Upper lobe of right lung (tissue), 1 donor: ENCODE measurements at places on chromosomes 13 and 19. TPM values are rescaled to one million over a fixed set of nuclear protein-coding genes. Genes with fewer than 3 reads are reported as not detected.

DNA sequence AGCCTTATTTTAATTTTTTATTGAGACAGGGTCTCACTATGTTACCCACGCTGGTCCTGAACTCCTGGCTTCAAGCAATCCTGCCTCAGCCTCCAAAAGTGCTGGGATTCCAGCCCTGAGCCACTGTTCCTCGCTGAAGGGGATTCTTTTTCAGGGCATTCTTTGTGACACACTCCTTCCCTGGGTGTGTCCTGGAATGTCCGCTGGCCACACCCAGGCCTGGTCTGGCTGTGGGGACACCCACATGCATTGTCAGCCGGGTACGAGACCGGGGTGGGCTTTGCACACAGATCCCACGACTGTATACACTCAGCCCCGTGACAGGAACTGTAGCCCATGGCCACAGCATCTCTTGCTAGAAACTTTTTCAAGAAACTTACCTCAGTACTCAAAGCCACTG, 34.4 kb upstream of the GATAD2A start:
- DNase-seq = no peak

DNA sequence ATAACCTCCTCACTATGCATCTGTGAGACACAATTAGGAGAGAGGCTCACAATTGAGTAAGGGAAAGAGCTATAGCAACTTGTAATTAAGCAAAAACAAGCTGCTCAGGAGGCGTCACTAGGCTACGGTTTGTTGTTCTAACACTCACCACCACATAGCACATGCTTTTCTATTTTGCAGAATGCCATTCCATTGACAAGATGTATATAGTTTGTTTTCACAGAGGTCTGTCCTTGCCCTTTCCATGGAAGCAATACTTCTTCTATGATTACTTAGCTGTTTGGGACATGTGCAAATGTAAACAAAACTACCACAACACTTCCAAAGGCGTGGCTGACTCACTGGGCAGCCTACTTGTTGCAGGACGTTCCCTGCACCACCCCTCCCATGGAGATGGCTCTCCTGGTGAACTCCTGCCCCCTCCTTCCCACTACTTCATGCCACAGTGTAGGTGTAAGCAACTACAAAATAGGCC, 33.9 kb upstream of the FAM216B start:
- DNase-seq = no peak

DNA sequence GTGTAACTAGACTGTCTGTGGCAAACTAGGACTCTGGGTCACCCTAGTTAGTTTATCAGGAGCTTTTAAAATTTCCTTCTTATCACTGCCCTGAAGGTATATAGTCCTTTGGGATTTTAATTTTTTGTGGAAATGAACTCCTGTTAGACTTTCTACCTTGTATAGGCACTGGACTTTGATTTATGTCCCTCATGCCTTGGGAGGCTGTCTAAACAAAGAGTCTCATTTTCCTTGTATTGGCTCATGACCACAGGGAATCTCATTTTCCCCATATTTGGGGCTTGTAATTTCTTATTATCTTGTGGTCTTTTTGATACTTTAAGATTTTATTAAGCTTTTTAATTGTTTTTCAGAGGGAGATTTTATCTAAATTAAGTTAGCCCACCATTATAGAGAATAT, 21.4 kb downstream of the KCTD4 start:
- no peak for DNase-seq

DNA sequence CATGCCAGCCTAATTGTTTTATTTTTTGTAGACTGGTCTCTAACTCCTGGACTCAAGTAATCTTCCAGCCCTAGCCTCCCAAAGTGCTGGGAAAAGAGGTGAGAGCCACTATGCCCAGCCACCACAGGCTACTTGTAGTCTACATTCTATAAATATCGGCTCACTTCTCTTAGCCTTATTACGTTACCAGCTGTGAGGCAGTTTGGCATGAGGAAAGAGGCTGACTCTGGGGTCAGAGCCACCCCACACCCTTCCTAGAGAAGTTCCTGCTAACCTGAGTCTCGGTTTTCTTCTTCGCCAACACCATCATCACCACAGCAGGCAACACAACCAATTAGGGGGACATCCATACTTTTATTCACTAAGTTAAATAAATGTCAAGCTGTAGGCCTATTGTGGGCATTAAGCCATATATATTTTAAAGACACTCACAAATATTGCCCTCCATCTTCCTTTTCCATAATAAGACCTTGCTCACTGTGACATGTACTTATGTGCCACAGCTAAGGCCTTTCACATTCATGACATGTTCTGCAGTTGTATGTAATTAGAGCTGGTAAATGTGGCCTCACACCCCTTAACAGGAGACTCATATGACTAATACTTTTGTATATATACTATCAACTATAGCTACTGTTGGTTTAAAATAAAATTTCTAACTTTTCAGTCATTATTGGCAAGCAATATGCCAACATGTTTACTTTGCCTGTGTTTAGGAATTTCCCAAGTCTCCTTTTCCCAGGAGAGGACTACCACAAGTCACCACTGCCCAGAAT, 5.7 kb downstream of the SLC25A30 start:
- DNase-seq = no peak

GRCh38 chr19:48735031-48735615, 5.3 kb downstream of the RASIP1 start:
- no peak for DNase-seq

- DNase-seq = no peak
Measured at GRCh38 chr13:75879656-75880055, 243.5 kb downstream of the LMO7 start.

GRCh38 chr13:43289470-43290255, 266.3 kb downstream of the DNAJC15 start:
- DNase-seq = no peak

DNA sequence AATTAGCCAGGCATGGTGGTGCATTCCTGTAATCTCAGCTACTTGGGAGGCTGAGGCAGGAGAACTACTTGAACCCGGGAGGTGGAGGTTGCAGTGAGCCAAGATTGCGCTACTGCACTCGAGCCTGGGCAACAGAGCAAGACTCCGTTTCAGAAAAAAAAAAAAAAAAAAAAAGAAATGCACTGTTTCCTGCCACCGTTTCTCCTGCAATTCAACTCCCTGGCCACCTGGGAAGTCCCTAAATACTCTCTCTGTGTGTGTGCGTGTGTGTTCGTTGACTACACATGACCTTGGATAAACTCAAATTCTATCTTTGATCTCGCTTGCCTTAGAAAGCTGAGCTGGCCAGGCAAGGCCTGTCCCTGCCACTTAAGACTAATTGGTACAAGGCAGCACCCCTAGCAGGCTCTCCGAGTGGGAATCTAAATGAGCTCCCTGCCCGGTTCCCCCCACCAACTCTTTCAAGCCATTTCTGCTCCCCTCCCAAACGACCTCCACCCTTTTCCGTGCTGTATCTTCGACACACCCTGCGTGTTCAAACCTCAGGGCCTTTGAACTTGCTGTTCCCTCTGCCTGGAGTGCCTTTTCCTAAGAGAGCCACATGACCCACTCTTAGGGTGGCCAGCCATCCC, 5.2 kb upstream of the BCAT2 start:
- no peak for DNase-seq

The FFAR2 gene
- total RNA-seq = 2.6 TPM

The ACP7 gene
- total RNA-seq = not detected

The DOCK6 gene
- total RNA-seq = 138 TPM

The OVOL3 gene
- total RNA-seq = not detected

The PRODH2 gene
- not detected for total RNA-seq
